ENCODE measurements at places on chromosomes 3 and 15. TPM values are rescaled to one million over a fixed set of nuclear protein-coding genes. Genes with fewer than 3 reads are reported as not detected.

The CD96 gene
- total RNA-seq = 219 TPM

GRCh38 chr3:151439652-151440125 is 21.2 kb downstream of the IGSF10 start:
- no peak for DNase-seq

- no peak for DNase-seq
Observed at GRCh38 chr15:41844814-41845213, 6.2 kb downstream of the PLA2G4B start.

DNA sequence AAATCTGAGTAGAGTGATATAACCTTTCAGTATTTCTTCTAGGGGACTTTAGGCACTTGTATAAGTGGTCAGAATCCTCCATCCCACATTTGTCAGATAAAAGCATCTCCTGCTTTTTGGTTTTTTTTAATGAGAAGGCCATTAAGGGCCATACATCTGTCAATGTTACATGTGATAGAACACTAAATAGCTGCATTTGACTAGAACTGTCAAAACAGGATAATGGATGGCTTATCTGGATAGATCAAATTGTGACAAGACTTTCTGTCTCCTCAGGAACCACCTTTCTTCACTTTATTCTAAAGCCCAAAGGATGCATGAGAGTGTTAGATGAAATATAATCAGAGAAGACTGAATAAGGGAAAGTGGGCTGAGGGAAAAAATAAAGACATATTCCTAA is 533.4 kb upstream of the TGFBR2 start:
- DNase-seq = no peak

DNA sequence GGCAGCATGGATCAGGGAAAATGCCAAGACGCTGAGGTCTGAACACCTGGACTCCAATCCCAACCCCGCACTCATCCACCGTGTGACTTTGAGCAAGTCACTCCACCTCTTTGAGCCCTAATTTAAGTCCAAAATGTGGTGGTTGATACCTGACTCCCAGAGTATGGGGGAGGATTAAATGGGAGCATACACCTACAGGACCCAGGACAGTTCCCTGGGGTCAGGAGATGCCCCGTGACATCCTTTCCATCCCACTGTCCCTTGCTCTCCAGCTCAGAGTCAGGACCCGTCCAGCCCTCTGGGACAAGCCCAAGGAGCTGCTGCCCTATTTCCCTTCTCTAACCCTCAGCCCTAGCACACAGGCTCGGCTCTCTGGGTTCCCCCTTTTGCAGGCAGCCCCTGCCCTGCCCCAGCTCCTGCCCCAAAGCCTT is 276.4 kb downstream of the XXYLT1 start:
- peak; percentile 3 for DNase-seq

DNA sequence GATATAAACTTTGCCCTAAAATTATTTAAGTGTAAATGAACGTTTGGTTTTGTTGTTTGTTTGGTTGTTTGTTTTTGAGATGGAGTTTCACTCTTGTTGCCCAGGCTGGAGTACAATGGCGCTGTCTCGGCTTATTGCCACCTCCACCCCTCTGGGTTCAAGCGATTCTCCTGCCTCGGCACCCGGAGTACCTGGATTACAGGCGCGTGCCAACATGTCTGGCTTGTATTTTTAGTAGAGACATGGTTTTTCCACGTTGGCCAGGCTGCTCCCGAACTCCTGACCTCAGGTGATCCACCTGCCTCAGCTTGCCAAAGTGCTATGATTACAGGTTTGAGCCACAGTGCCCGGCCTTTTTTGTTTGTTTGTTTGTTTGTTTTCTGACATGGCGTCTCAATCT is 87.9 kb upstream of the CHD2 start:
- DNase-seq = no peak

DNA sequence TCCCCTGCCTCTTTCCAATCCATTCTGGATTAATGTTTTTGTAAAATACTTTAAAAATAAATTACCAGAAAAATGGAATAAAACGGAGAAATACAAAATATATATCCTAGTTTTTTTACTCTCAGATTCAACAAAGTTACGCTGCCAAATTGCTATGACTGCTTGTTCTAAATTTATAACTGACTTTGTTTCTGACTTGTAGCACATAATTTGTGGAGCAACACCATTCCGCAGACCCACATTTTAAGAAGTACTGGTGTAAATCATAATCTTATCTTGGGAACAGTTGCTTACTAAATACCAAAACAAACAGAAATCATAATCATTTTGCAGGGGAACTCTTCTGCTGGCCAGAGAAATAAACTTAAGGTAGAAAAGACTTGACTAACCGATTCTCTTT is 339.4 kb upstream of the CBLB start:
- no peak for DNase-seq

The TF gene
- total RNA-seq = 0.61 TPM

GRCh38 chr3:183711516-183711915 is 13.9 kb downstream of the YEATS2 start:
- DNase-seq = no peak

DNA sequence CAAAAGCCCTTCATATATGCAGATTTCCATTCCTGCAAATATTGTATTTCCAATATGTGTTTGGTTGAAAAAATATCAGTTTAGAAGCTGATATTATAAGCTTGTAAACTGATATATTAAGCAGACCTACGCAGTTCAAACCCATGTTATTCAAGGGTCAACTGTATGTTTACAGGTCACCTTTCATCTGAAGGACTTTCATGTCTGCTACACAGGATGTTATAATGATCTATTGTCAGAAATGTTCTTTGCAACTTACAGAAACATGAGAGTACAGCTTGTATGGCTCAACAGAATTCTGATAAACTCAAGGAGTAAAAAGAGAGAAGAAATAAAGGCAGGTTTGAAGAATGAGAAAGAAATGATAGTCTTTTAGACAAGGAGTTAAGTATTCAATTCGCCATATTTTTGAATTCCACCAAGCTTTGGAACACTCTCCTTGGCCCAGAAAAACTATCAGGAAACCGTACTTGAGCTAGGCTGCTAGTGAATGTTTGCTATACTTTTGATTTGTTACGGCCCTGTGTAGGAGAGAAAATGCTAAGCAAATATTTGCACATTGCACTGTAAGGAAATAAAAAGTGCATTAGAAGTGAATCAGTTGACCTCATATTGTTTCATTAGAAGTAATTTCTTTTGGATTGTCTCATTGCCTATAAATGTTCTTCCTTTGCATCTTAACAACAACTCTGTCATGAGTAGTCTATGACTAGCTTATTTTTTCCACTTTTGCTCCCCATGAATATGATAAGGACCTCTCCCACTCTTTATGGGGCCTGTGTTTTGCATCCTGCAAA is 81.2 kb downstream of the NEK11 start:
- no peak for DNase-seq

The C3orf85 gene
- not detected for total RNA-seq

The BLM gene
- 2.6 TPM for total RNA-seq
